ENCODE measurements at places on chromosomes 16 and 17.

- no peak for DNase-seq
These were observed 15.5 kb downstream of the DNAJC7 start for GRCh38 chr17:42001729-42002128.

GRCh38 chr17:336110-337021, 16.2 kb downstream of the RPH3AL start:
- no peak for DNase-seq

GRCh38 chr16:149024-149660, 3.3 kb upstream of the HBZ start:
- DNase-seq = no peak

DNA sequence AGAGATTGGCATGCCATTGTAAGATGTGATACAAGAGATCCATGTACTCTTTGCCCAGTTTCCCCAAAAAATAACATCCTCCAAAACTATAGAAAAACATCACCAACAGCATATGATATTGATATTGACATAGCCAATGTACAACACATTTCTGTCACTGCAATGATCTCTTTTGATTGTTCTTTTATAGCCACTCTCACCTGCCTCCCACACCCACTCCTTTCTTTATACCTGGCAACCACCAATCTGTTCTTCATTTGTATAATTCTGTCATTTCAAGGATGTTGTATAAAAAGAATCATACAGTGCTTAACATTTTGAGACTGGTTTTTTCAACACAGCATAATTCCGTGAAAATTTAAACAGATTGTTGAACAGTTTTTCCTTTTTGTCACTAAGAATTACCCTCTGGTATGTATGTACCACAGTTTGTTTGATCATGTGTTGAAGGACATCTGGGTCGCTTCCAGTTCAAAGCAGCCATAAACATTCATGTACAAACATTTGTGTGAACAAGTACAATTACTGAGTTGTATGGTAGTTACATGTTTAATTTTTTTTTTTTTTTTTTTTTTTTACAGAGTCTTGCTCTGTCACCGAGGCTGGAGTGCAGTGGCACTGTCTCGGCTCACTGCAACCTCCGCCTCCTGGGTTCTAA, 9.9 kb downstream of the KRTAP9-1 start:
- DNase-seq = no peak

- DNase-seq = no peak
These were observed 81.4 kb downstream of the GRIN2A start for GRCh38 chr16:10100829-10101228.

DNA sequence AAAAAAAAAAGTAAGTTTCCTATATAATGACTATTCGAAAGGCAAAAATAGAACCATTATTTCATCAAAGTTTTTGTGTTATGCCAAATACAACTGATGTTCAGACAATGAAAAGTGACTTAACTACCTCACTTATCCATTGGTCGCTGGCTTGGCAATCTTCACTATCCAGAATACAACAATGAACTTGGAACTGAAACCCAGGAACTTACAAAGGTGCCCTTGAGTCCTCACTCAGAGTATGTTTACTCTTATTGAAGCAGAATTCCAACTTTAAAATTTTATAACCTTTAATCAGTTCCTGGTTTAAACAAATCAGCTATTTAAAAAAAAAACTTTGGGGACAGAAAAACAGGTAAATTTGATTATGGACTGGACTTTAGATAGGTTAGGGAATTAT, 34.1 kb downstream of the HELZ start:
- no peak for DNase-seq

GRCh38 chr16:17379121-17379571, 91.6 kb downstream of the XYLT1 start:
- no peak for DNase-seq

GRCh38 chr16:75389096-75389690, 44.1 kb downstream of the CFDP1 start:
- no peak for DNase-seq

DNA sequence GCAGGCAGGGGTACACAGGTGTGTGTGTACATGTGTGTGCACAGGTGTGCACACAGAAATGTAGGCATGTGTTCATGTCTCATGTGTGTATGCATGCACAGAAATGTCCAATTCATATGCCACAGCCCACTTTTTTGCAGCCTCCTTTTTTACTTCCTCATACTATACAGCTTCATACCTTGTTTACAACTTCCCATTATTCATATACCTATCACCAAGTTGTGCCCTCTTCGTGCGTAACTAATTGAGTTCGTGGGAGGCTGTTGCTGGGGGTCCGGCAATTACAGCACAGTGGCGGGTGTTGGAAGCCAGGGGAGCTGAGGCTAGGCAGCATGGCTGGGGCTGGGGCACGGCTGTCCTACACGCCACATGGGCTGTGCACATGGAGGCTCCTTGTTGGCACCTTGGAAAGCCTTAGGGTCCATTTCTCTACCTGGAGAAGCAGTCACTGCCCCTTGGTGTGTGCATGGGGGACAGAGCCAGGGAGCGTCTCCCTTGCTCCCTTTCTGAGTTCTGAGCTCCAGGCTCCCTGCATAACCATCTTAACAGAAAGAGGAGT, 266.7 kb downstream of the ENGASE start:
- no peak for DNase-seq

DNA sequence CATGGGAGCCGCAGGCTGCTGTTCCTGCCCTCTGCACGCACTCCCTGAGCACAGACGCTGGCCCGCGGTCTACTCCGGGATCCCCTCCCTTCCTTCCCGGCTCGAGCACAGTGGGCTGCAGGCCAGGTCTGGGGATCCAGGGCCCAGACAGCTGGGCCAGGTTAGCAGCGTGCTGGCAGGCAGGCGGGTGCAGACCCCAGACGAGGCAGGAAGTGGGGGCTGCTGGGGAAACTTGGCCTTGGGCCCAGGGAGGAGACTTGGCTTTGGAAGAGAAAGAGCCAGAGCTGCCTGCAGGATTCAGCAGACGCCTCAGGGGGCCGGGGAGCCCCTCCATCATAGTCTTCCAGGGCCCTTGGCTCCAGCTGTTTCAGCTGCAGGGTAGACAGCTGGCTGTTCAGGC, 30.2 kb upstream of the ABCC3 start:
- DNase-seq = no peak

DNA sequence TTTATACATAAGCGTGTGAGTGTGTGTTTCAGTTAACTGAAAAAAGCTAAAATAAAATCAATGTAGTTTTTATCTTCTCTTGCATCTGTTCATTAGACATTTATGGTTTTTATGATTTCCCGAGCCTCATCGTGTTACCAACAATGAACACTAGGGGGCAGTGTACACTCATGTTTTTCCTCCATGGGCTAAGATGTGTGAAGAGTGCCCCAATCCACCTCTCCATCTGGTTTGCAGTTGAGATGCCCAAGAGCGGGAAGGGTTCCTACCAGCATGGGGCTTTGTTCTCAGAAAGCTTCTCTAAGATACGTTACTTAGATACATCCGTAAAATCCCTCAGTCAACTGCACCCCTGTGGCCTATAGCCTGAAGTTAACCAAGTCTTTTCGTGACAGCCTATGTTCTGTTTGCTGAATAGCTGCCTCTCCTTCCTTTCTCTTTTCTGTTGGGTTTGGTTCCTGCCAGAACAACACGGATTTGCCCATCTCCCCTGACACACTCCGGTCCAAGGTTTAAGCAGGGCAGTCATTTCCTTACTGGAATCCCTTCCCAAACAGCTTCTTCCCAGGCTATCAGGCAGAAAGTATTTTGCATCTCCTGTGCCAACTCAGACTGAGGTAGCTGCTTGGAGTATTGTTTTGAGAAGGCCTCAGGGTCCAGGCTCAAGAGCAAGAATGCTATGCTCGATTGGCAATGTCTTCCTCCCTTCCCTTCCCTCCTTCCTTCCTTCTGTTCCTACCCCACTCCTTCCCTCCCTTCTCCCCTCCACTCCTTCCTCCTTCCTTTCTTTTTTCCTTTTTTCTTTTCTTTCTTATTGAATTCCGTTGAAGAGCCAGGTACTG, 12.9 kb upstream of the ELAC2 start:
- peak; percentile 42 for DNase-seq

GRCh38 chr16:17497648-17498047, 26.9 kb upstream of the XYLT1 start:
- DNase-seq = no peak

DNA sequence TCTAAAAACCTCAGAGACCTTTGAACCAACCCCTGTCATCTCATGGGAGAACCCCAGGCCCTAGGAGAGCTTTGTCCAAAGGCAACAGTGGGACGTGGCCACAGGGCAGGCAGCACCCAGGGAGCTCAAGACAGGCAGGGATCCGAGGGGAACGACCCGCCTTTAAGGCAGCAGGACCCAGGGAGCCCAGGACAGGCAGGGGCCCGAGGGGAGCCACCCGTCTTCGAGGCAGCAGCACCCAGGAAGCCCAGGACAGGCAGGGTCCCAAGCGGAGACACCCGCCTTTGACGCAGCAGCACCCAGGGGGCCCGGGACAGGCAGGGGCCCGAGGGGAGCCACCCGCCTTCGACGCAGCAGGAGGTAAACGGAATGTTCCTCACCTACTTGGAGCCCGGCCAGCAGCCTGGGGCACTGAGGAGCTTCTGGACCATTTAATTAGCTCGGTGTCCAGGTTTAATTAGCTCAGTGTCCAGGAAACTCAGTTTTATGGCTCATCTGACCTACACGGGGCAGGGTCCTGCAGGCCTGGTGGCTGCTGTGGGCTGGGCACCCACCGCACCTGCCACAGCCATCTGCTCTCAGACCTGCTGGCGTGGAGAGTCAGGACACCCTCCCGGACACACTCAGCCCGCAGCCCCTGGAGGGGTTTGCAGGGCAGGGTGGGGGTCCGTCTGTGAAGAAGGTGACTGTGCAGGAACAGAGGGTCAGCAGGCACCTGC, 24.4 kb downstream of the PIEZO1 start:
- DNase-seq = no peak

DNA sequence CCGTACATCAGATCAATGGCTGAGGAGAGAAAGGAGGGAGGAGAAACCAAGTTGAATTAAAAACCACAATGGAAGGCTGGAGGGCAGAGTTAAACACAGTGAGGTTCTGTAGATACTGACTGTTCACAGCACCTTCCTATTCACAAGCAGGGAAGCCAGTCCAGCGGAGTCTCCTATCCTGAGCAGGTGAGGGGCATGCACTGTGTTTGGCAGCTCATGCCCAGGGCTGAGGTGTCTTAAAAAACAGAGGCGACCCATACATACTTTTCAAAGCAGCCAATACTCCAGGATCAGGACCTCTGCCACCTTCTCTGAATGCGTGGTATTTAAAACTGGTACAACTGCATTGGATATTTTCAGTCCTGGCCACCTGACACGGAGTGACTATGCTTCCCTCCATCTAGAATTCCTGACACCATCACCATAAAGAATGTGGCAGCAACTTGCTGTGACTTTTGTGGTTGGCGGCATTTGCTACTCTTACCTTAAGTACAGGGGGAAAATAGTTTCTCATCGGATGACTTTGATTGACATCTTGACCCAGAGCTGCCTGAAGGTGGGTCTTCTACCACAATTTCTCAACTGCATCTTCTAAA, 21.5 kb downstream of the USP22 start:
- no peak for DNase-seq

DNA sequence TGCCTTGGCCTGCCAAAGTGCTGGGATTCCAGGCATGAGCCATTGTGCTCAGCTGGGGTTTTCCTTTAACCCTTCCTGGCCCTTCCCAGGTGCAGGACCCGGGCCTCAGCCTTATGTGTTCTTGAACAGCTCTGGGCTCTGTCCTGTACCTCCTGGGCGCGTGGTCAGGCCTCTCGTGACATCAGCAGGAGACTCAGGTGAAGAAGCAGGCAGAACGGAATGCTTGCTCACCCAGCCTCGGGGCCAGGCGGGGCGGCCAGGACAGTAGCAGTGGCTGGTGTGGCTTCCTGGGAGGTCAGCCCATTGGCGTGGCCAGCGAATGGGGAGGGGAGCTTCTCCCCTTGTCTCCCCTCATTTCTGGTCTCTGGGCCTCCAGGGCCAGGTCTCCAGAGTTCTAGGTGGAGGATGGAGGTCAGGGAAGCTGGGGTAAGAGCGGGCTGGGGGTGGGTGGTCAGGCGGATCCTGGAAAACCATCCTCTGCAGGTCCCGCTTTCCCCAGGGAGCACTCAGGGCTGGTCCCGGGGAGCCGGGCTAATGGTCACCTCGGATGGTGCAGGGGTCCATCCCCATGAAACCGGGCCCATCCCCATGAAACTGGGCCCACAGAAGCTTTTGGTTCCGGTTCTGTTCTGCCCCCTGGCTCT, 281.5 kb downstream of the SEC14L1 start:
- no peak for DNase-seq

GRCh38 chr17:38898291-38898679, 27.1 kb upstream of the LASP1NB start:
- DNase-seq = no peak

GRCh38 chr16:2500918-2501750, 12.6 kb upstream of the ATP6V0C start:
- peak; percentile 74 for DNase-seq

GRCh38 chr16:73891129-73891542, 405.5 kb upstream of the PSMD7 start:
- DNase-seq = no peak

DNA sequence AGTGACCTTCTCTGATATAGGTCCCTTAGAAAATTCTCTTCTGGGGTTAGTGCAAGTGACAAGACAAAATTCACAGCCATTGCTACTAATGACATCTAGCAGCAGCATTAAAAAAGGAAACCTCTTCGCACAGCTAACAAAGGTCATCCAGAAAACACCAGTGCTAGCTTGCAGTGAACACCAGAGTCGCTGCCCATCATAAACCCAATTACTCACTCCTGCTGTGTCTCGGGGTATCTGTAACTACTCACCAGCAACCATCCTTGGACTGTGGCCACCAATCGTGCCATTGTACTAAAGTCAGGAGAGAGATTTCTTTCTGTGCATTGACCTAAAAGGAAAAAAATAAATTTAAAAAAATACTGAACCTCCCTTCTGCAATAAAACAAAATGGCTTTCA, 1494.7 kb upstream of the CDH8 start:
- DNase-seq = no peak
